NCI-H226 (cell line): ENCODE measurements at places on chromosomes 1 and 21.

DNA sequence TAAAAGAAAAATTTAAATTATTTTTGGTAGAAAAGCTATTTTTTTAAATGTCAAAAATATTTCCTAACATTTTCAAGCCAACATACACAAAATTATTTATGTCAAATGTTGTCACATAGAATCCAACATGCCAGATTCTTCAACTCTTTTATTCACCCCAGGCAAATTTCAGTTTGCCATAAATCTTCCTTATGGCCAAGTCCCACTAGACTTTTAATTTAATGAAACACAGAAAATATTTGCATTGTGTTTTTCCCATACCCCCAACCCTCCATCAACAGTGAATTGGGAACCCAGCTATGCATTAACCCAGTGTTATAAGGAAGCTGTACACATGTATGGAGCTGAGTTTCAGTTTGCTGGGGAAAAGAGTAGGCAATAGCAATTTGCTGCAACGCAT, 41.4 kb downstream of the DUSP10 start:
- DNase-seq = no peak

DNA sequence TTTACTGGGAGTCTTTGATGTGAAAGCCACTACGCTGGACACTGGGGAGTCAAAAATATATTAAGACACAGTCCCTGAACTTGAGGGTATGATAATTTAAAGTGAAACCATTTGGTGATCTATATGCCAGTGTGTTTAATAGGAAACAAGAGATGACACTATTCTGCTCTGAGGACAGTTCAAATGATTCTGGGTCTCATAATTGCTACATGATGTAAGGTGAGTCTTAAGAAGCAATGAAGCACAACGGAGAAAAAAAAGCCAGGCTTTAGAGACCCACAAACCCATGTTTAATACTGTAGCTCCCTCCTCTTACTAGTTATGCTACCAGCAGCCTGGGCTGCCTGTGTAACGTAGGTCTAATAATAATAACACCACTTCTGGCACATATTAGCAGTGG, 14.2 kb upstream of the LRRC8D start:
- DNase-seq = no peak

- no peak for DNase-seq
Observed at GRCh38 chr1:61426885-61427284, 298.1 kb downstream of the TM2D1 start.

- DNase-seq = no peak
Observed at GRCh38 chr1:175313672-175314225, 121.2 kb upstream of the KIAA0040 start.

DNA sequence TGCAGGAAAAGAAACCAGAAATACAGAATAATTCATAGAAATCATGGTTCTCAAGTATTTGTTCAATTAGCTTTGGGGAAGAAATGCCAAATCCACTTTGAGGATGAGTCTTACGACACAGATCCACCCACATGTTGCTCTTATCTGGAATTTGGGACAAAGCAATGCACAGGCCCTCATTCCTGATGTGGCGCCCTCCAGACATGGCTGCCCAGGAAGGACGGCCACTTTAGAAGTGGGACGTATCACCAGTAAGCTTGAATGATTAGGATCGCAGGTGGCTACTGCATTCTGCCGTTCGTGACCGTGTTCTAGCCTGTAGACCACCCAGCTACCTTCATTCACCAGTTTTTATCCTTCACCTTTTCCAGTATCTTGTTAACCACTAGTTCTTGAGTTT, 20.1 kb upstream of the NCMAP start:
- no peak for DNase-seq

DNA sequence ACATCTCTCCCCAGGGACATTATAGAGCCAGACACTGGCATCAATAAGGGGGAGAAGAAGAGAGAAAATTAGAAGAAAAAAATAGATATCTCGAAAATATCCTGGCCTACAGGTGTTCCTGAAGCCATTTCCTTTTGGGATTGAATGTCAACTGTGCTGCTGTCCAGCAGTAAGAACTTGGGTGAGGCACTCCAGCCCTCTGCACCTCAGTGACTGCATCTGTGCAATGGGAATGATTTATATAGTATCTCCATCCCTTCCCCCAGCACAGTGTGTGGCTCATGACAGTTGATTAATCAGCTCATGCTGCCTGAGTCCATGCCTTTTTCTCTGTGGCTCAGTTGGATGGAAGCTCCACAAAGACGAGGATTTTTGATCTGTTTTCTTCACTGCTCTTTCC, 74.1 kb upstream of the TINAGL1 start:
- no peak for DNase-seq

- no peak for DNase-seq
Observed at GRCh38 chr1:64304823-64305222, 101.4 kb downstream of the UBE2U start.
